ENCODE measurements at places on chromosomes 16 and 17.

- DNase-seq: peak; percentile 71
Observed at GRCh38 chr17:47978324-47978723, 7.4 kb downstream of the CDK5RAP3 start.

DNA sequence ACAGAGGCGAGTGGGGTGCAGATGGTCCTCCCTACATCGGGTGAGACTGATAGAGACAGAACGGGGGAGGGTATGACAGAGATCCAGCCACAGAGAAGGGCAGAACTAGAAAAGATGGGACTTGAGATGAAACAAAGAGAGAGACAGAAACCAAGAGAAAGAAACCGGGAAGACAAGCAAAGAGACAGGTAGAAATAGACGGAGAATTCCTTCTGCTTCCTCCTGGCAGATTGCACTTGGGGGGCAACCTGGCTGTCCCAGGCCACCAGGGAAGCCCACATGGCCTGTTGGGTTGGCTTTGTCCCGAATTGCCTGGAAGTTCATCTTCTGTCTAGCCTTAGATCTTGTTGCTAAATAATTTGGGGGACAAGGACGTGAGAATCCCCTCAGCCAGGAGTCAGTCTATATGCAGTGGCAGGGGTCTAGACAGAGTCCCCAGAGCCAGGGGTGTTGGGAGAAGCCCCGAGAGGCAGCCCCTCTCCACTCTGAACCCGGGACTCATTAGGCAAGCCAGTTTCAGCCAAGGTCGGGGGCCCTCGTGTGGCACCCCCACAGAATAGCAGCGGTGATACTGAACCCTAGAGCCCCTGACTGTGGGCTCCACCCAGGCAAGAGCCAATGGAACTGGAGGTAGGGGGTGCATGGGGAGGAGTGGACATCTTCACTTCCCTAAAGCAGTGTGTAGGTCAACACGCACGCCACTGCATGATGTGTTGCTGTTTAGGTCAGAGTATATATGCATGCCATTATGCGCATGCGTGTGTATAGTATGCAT is 627 bp upstream of the TSPOAP1 start:
- DNase-seq: peak; percentile 66

GRCh38 chr17:31490019-31490650 is 98.7 kb downstream of the RAB11FIP4 start:
- no peak for DNase-seq

- DNase-seq: no peak
Observed at GRCh38 chr17:8053600-8053999, 14.7 kb downstream of the ALOX15B start.

DNA sequence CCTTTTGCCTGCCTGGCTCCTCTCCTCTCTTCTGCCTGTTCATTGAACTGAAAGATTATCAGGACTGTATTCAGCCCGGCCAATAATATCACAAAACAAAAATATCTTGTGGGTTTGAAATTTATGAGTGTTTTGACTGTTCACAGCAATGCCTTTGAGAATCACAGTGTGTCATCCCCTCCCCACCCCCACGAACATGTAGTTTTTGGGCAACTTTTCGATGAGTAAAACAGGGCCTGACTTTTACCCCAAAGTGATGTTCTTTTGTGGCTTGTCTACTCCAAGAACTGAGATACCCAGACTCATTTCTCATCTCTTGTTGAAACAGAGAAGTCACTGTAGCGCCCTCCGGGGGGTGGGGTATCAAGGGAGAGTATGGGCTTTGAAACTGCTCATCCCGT is 675.7 kb downstream of the WWOX start:
- DNase-seq: no peak

- DNase-seq: no peak
Observed at GRCh38 chr16:80915079-80915450, 91.6 kb downstream of the CMC2 start.

- DNase-seq: peak; percentile 22
Observed at GRCh38 chr16:3646348-3646920, 8.1 kb upstream of the DNASE1 start.

DNA sequence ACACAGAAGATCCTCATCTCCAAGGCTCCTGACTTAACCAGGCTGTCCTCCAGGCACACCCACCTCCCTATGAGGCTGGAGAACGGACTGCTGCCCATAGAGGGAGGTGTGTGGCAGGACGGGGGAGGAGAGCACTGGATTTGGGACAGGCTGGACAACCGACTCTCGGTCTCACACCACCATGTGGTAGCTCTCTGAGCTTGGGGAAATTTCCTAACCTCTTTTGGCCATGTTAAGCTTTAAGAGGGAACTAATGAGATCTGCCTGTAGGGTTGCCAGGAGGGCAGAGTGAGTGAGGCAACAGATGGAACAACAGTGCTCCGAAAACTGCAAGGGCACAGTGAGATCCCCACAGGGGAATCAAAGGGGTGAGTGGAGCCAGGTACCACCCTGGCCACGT is 32.7 kb downstream of the RHBDL3 start:
- DNase-seq: no peak

DNA sequence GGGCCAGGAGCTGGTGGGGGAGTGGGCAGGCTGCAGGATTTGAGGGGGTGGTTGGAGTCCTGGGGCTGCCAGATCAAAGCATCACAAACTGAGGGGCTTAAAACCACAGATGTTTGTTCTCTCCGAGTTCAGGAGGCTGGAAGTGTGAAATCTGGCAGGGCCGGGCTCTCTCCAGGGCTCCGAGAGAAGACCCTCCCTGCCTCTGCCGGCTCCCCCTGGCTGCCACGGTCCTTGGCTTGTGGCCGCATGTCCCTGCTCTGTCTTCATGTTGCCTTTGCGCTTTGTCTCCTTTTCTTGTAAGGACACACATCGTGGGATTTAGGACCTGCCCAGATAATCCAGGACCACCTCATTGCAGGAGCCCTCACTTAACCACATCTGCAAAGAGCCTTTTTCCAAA is 139.8 kb upstream of the GSE1 start:
- DNase-seq: no peak

DNA sequence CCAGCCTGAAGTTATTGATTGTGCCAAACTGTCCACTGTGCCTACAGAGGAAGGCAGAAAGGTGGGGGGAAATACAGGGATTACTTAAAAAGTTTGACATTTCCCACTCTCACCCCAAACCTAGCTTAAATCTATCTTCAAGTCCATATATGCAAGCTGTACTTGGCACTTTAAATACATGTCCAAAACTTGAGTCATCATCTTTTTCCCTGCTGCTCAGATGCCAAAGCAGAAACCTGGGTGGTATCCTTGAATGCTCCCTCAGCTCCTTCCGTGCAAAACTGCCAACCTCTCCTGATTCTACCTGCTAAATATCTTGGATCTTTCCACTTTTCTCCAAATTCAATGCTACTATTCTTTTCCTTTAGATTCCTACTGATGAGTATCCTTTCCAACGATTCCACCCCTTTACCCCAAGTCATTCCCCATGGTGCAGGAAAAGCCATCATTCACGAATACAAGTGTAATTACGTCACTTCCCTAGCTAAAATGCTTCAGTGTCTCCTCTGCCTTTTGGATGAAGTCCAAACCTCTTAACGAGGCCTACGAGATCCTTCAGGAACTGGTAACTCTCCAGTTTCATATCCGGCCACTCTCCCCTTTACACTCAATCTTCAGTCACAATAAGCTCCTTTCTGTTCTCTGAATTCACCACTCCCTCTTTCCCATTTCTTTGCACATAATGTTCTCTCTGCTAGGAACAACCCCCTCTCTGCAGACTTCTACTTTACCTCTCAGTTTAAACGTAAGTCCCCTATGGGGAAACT is 9.3 kb downstream of the BECN1 start:
- no peak for DNase-seq

GRCh38 chr16:53065461-53066061 is 10.8 kb downstream of the CHD9 start:
- DNase-seq: no peak

DNA sequence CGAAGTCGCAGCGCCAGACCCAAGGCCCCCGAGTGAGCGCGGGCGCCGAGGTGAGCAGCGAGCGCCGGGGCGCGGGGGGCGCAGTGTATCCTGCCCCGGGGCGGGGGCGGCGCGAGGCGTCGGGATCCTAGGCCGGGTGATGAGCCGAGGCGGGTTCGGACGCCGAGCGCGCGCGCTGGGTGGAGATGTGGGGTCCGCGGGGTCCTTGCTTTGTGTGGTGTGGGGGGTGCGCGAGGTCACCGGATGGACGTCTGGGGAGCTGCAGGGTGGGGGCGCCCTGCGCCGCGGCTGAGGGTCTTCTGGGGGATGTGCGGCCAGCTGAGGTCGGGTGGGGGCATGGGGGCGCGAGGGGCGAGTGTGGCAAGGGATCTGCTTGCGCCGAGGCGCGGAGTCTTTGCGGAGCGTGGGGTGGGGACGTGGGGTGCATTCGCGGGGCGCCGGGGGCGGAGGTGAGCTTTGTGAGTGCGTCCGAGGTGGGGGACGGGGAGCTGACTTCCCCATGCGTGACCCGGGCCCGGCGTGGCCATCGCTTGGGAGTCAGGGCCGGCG is 560 bp downstream of the RAI1 start:
- no peak for DNase-seq

- DNase-seq: no peak
Observed at GRCh38 chr17:55410722-55411462, 10.7 kb downstream of the MMD start.

DNA sequence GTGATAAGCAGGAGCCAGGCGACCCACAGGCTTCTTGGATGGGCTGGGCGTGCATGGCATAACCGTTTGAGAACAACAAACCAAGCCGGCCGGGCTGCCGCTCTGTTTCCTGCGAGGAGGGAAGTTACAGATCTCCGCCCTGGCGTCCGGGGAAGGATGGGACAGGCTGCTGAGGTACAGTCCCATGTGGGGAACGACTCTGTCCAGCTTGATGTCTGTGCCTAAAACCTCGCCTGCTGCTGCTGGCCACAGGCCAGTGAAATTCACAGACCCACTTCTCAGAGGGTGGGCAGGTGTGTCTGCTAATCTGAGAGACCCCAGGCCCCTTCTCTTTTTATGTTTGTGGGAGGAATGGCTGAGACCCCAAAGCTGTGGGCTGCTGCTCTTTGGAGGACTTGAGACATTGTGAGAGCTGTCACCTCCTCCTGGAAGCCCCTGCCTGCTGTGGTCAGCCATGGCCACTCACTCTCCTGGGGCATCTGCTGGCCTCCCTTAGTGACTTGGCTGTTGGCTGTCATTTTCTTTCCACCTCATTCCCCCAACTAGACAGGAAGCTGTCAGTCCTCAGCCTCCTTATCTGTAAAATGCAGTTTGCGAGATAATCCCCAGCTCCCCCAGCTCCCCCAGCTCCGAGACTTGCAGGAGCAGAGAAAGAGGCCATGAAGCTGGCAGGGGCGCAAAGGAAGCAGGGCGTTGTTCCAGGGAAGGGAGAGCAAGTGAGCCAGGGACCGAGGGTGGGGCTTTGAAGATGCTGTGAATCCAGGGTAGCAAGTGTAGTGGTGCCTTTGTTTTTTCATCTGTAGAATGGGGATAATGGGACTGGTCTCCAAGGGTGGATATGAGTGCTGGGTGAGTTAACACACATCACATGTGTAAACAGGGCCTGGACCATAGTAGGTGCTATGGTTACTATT is 51.0 kb downstream of the CMIP start:
- DNase-seq: no peak

GRCh38 chr17:40321961-40322357 is 13.0 kb downstream of the RARA start:
- DNase-seq: no peak

- DNase-seq: no peak
Observed at GRCh38 chr16:89006036-89006752, 29.2 kb upstream of the CBFA2T3 start.

- no peak for DNase-seq
Observed at GRCh38 chr16:875182-876040, 74.9 kb upstream of the GNG13 start.

GRCh38 chr17:57916925-57917858 is 38.0 kb downstream of the CUEDC1 start:
- DNase-seq: peak; percentile 76

- no peak for DNase-seq
Observed at GRCh38 chr17:81045590-81046095, 10.7 kb downstream of the BAIAP2 start.

- DNase-seq: no peak
Observed at GRCh38 chr17:65978871-65979270, 213.1 kb downstream of the CEP112 start.

DNA sequence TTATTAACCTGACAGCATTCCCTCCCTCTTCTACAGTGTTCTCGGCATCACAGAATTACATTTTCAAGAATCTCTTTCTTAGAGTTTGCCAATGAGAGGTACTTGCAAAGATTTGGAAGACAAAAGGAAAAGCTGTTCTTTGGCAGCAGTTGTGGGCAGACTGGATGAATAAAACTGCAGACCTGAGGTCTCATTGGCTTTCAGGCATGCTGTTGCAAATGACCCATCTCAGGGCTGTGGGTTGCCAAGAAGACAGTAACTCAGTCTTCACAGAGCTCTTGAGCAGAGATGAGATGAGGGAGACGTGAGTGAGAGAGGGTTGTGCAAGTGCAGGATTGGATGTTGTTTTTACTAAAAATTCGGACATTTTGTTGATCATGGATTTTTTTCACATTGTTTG is 11.3 kb upstream of the USP31 start:
- no peak for DNase-seq

DNA sequence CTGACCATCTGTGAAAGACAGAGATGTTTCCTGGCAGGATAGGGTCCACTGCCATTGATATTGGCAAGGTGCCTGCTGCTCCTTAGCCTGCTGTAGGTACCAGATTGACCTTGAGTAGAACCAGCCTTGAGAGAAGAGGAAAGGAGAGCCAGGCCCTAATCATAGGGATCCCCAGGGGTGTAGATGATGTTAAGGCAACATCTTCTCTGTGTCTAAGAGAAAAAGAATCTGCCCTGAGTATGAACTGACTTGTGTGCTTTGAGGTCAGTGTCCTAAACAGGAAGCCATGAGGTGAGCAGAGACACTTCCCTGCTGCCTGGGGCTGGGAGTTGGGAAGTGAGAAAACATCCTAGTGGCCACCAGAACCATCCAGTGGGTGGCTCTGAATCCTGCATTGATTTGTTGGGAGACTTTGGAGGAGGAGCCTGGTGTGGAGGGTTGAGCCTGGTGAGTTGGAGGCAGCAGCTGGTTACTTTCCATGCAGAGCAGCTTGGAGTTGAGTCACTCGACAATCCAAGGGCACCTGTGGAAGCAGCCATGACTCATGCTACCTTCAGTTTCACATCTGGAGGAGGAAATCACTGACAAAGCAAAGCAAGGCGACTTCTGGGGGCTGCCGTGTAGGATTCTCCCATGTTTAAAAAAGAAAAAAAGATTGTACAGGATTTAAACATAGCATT is 47.8 kb downstream of the BMERB1 start:
- DNase-seq: peak; percentile 56

DNA sequence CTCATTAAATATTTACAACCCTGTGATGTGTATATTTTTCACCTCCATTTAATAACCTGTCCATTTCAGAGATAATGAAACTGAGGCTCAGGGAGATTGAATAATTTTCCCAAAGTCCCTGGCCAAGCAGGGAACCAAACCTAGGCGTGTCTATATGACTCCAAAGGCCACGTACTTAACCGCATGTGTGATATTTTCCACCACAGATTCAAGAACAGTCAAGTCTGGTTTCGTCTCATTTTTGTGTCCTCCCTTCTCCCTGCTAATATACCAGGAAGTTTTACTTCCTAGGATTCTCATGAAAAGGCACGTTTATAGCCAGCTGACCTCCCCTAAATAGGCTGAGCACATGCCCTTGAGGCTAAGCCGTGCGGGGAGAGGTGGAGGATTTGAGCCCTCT is 15.3 kb downstream of the WFIKKN2 start:
- no peak for DNase-seq
